ENCODE measurements at places on chromosomes 7 and 10.

GRCh38 chr7:90201500-90202195 lies 9.9 kb upstream of the STEAP2 start:
- no peak for DNase-seq

DNA sequence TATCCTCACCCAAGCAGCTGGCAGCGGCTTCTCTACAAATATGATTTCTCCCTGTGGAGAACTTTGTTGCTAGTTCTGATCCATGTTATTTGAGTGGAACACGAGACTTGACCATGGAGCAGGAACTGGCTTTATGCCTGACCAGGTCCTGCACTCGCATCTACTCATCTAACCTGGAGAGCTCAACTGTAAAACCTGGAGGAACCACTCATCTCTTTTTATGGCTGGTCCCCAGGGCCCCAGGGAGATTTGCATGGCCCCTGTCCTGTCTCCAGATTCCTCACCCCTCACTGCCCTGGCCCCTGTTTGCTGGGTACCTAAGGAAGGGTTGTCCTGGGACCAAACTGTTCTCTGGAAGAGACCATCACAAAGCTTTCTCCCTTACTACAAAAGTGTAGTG lies 16.0 kb downstream of the TCAF1 start:
- DNase-seq, result no peak

DNA sequence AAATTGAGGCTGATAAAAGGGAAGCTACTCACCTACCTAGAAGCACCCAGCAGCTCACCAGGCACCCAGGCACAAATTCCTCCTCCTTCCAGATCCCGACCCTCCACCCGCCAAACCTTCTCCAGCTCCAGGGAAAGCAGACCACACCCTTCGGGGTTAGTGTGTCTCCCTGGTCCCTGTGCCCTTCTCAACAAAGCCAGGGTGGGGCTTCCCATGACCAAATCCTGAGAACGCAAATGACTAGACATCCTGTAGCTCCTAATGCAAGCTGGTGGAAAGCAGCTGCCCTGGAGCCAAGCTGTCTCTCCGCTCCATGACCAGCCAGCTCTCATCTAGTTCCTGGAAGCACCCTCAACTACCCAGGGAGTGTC lies 4.4 kb downstream of the TBX20 start:
- no peak for DNase-seq

DNA sequence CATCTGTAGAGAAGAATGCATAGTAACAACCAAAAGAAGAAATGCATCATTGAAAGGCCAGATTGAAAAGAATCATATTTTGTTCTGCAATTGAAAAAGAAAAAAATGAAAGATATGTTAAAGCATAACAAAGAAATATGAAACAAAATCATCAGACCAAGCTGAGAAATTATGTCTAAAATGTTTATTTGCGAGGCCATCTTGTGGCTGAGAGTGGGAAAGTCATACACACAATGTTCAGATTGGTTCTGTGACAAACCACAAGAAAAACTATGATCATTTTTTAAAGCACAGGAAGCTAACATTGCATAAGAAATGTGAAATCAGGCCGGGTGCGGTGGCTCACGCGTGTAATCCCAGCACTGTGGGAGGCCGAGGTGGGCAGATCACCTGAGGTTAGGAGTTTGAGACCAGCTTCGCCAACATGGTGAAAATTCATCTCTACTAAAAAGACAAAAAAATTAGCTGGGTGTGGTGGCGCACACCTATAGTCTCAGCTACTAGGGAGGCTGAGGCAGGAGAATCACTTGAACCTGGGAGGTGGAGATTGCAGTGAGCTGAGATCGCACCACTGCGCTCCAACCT lies 36.6 kb downstream of the ABCB5 start:
- DNase-seq, result no peak

DNA sequence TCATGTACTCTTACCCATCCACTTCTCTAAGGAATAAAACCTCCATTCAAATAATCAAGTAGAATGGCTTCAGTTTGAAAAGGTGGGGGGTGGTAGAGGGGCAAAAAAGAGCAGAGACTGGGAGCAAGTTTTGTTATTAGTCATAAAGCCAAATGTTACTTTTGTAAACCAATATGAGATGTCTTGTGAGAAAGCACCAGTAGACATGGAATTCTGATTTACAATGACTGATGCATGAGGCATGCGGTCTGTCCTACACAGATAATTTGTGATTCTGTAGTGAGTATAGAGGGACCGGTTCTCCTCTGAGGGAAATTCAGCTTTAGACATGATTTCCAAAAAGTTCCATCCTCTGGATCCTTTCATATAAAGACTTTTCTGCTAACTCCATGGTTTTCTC lies 12.9 kb upstream of the ABCA13 start:
- DNase-seq, result no peak

GRCh38 chr7:63925262-63925625 lies 73.4 kb upstream of the ZNF722 start:
- no peak for DNase-seq

DNA sequence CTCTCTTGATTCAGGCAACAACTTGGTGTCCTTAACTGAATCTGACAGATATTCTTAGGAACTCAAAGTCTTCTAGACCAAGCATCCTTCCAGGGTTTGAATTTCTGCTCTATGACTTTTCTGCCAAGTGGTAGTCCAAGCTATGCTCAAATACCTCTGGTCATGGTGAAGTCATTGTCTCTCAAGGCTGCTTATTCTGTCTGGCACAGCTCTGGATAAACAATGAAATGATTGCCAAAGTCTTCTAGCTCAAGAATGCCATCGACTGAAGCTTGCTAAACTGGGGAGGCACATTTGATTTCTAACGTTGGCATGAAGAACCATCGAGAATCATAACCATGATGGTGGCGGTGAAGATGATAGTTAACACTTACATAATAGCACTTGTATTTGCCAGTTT lies 116.2 kb upstream of the MKX start:
- no peak for DNase-seq

- no peak for DNase-seq
Measured at GRCh38 chr7:17374654-17375053, 76.2 kb downstream of the AHR start.

GRCh38 chr7:139502226-139502625 lies 18.8 kb upstream of the KLRG2 start:
- DNase-seq, result no peak

- no peak for DNase-seq
Measured at GRCh38 chr7:158531661-158532060, 56.0 kb downstream of the PTPRN2 start.

GRCh38 chr7:148556892-148557291 lies 33.7 kb upstream of the C7orf33 start:
- DNase-seq, result no peak

- DNase-seq, result no peak
Measured at GRCh38 chr10:130341356-130341755, 205.2 kb downstream of the GLRX3 start.

DNA sequence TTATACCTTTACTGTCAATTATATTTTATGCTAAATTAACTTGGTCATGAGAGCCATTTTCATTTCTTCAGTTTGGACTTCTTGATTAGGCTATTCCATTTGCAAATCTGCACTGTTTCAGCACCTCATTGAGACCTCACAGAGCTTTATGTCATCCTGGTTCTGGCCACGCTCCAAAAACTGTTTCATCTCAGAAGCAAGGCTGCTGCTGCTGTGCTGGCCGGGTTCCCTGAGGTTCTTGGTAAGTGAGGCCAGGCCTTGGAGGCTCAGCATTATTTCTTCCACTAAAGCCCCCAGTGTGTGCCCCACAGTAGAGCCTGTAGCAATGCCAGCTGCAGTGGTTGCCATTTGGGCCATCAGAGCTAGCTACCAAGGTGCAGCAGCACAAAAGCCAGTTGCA lies 7.8 kb upstream of the ZNF485 start:
- DNase-seq, result no peak

DNA sequence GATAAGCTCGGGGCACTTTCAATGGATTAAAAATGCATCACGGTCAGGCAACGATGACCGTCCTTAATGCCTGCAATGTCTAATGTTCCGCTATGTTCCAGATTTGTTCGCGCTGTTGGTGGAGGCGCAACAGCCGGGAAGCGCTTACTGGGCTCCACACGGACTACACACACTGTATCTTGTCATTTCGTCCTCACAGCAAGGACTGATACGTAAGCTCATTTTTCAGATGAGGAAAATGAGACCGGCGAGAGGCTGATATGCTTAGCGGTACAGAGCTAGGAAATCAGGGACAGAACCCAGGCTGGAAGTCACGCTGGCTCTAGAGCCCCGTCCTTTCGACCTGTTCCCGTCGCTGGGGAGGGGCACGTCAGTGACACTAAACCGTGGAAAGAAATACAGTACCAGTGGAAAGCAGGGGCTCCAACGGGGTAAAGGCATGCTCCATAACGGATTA lies 670 bp downstream of the TPK1 start:
- peak; percentile 78 for DNase-seq

GRCh38 chr10:4833286-4833685 lies 7.3 kb downstream of the AKR1E2 start:
- DNase-seq, result no peak

DNA sequence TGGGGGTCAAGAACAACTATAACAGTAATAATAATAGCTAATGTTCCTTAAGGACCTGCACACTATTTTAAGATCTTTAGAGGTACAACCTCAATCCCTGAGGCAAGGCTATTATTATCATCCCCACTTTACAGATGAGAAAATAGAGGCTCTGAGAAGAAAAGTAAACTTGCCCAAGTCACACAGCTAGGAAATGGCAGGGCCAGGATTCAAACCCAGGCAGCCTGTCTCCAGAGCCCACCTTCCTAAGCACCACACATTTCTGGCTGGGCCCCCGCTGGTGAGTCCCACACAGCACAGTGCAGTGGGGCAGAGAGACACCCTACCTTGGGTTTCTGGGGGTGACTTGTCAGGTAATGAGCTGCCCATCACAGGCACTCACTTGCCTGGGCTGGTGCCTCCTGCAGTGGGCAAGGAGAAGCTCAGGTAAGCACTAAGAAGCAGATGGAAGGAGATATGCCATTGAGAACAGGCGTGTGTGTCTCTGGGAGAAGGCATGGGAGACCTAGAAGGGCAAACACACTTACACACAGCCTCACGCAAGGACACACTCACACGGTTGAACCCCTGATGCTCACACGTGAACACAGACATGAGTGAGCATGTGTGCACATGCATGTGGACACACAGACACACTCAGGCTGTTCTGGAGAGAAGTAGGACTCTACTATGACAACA lies 104.4 kb upstream of the ZMIZ1 start:
- DNase-seq, result no peak

DNA sequence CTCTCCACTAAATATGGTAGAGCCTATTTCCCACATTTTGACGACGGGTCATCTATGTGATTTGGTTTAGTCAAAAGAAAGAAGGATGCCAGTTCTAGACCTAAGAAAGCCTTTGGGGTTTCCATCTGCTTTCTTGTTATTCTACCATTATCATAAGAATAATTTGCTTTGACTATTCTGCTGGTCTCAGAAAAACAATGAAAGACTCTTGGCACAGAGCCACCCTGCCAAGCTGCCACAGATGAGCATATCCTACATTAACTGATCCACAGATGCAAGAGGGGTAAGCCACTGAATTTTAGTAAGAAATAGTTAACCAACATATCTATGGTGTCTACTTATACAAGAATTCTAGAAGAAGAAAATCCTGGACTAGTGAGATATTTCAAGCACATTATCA lies 158.6 kb upstream of the MAGI2 start:
- no peak for DNase-seq
